Naive thymus-derived CD8-positive, alpha-beta T cell (primary cell): ENCODE measurements at places on chromosomes 11 and 22. TPM values are rescaled to one million over a fixed set of nuclear protein-coding genes. Genes with fewer than 3 reads are reported as not detected.

DNA sequence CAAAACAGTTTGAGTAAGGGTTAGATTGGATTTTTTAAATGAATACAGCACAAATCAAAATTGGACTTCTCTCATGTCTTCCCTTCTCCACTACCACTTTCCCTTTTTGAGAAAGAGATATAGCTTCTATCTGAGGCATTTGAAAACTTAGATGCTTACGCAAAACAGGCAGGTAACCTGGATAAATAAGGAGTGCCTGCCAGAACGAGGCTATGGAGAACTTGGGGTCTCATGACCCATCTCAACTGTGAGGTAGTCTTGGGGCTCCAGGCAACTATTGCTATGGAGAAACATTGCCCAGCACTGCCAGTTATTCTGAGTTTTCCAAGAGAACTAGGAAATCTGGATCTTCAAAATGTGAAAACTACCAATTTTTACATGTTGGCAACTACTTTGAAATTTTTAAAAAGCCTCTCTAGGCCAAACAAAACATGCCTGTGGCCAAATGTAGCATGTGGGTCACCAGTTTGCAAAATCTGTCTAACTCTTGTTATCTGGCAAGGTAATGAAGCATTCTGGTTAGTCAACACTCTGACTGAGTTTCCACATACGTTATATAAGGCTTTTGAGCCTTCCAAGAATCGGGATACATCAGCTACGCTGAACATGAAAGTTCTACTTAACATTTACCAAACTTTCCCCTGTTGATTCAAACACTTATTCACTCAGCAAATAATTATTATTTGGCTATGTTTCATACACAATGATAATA lies 752.7 kb downstream of the KCNA4 start:
- no peaks in the 10 kb centered on the region for H3K36me3 ChIP-seq
- no peaks in the 10 kb centered on the region for H3K4me1 ChIP-seq
- DNase-seq, result no peak
- no peak overlapping the region for H3K4me3 ChIP-seq

The CHRDL2 gene
- not detected for total RNA-seq

- H3K27me3 ChIP-seq, result no peaks in the 10 kb centered on the region
- no peak overlapping the region for H3K4me3 ChIP-seq
- no peak for DNase-seq
- no peaks in the 10 kb centered on the region for H3K36me3 ChIP-seq
Measured at GRCh38 chr11:56968524-56968923, 20.2 kb upstream of the OR5AK2 start.

DNA sequence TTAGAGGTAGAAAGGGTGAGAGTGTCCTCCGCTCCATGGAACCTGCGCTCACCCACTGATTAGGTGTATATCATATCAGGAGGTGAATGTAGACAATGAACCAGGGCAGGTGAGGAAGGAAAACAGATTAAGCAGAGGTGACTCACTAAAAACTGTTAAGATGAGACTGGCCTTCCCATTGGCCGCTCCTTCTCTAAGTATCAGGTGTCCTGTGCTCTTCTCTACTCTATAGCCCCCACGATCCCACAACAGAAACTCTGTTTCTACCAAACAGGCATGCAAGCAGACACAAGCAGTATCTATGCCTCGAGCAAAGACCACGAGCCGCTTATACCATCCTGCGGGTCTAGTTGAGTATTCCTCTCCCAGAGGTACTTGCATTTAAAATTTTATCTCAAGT lies 103.1 kb downstream of the SNX19 start:
- H3K36me3 ChIP-seq, result no peaks in the 10 kb centered on the region
- peaks cover 1% of the 10 kb centered on the region for H3K4me1 ChIP-seq
- no peak overlapping the region for H3K4me3 ChIP-seq
- DNase-seq, result no peak
- peaks cover 38% of the 10 kb centered on the region for H3K27me3 ChIP-seq
- no peak overlapping the region for H3K27ac ChIP-seq

GRCh38 chr22:30903876-30904460 lies 64.6 kb downstream of the MORC2 start:
- H3K27ac ChIP-seq, result no peak overlapping the region
- H3K4me3 ChIP-seq, result no peak overlapping the region
- H3K4me1 ChIP-seq, result peaks cover 8% of the 10 kb centered on the region
- no peaks in the 10 kb centered on the region for H3K27me3 ChIP-seq
- peaks cover 20% of the 10 kb centered on the region for H3K36me3 ChIP-seq

DNA sequence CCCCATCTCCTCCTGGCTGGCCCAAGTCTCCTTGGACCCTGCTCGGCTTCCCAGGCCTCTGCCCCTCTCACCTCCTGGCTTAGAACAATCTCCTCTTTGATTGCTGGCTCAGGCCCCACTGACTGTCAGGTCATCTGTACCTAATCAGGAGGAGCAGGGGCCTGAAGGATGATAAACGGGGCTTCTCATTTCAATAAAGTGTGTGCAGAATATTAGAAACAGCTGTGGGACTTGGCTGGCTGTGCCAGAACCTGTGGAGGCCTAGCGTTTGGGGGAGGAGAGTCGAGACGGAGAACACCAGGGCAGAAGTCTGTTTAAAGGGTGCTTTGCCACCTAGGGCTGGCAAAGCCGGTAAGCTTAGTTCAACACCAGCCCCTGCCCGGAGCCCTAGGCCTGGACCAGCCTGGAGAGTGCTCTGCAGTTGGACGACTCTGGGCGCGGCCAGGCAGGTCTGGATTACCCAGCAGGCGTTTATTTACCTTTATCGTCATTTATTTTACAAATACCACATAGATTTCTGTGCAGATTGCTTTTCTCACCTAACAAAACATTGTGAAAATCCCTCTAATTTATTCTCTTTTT lies 10.1 kb upstream of the VSIG10L2 start:
- peaks cover 17% of the 10 kb centered on the region for H3K4me1 ChIP-seq
- no peak overlapping the region for H3K27ac ChIP-seq
- DNase-seq, result no peak
- H3K36me3 ChIP-seq, result no peaks in the 10 kb centered on the region
- H3K27me3 ChIP-seq, result no peaks in the 10 kb centered on the region

The OR51B5 gene
- not detected for total RNA-seq

DNA sequence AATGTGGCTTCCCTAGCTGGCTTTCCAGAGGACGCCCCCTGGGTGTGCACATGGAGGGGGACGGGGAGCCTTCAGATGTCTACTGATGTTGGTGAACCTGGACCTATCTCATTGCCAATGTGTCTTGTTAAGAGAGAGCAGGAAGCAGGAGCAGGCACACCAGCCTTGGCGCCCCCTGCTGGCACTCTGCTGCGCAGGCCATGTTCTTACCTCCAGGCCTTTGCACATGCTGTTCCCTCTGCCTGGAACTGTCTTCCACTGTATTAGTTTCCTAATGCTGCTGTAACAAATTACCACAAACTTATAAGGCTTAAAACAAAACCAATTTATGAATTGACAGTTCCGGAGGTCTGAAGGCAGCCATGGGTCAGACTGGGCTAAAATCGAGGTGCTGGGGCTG lies 23.6 kb upstream of the MN1 start:
- H3K27me3 ChIP-seq, result no peaks in the 10 kb centered on the region
- no peaks in the 10 kb centered on the region for H3K36me3 ChIP-seq
- H3K4me3 ChIP-seq, result no peak overlapping the region

The C11orf97 gene
- total RNA-seq, result not detected

DNA sequence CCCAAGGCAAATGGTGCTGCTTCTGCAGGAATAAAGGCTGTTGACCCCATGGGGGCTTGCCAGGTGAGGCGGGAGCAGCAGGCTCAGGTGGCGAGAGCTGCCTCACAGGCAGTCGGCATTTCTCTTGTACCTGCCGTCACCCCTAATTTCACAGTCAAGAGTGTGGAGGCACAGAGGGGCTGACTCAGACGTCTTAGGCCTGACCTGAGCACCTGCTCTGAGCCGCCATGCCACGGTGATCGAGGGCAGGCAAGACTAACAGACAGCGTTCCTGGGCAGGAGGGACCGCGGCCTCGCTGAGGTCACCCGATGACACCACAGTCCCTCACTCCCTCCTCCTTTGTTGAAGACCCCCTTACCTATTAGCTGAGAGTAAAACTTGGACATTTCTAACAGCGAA lies 5.2 kb downstream of the ALG12 start:
- H3K36me3 ChIP-seq, result no peaks in the 10 kb centered on the region
- H3K4me3 ChIP-seq, result no peak overlapping the region
- no peak for DNase-seq
- peaks cover 19% of the 10 kb centered on the region for H3K4me1 ChIP-seq
- no peak overlapping the region for H3K27ac ChIP-seq
- H3K27me3 ChIP-seq, result no peaks in the 10 kb centered on the region

The NDUFS8 gene
- total RNA-seq, result 81.5 TPM

The TTC36 gene
- 0.69 TPM for total RNA-seq

GRCh38 chr11:96052921-96053651 lies 129.2 kb upstream of the MTMR2 start:
- no peaks in the 10 kb centered on the region for H3K27me3 ChIP-seq
- H3K4me3 ChIP-seq, result no peak overlapping the region
- DNase-seq, result no peak
- peaks cover 67% of the 10 kb centered on the region for H3K4me1 ChIP-seq
- peaks cover 4% of the 10 kb centered on the region for H3K36me3 ChIP-seq

DNA sequence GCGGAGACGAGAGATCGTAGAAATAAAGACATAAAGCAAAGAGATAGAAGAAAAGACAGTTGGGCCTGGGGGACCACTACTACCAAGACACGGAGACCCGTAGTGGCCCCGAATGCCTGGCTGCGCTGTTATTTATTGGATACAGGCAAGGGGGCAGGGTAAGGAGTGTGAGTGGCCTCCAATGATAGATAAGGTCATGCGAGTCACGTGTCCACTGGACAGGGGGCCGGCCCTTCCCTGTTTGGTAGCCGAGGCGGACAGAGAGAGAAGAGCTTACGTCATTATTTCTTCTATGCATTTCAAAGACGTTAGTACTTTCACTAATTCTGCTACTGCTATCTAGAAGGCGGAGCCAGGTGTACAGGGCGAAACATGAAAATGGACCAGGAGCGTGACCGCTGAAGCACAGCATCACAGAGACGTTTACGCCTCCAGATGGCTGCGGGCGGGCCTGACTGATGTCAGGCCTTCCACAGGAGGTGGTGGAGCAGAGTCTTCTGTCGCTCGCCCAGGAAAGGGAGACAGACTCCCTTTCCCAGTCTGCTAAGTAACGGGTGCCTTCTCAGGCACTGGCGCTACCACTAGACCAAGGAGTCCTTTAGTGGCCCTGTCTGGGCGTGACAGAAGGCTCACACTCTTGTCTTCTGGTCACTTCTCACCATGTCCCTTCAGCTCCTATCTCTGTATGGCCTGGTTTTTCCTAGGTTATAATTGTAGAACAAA lies 24.8 kb downstream of the PPP6R2 start:
- no peaks in the 10 kb centered on the region for H3K27me3 ChIP-seq
- no peak overlapping the region for H3K27ac ChIP-seq
- H3K36me3 ChIP-seq, result peaks cover 6% of the 10 kb centered on the region
- peaks cover 16% of the 10 kb centered on the region for H3K4me1 ChIP-seq

DNA sequence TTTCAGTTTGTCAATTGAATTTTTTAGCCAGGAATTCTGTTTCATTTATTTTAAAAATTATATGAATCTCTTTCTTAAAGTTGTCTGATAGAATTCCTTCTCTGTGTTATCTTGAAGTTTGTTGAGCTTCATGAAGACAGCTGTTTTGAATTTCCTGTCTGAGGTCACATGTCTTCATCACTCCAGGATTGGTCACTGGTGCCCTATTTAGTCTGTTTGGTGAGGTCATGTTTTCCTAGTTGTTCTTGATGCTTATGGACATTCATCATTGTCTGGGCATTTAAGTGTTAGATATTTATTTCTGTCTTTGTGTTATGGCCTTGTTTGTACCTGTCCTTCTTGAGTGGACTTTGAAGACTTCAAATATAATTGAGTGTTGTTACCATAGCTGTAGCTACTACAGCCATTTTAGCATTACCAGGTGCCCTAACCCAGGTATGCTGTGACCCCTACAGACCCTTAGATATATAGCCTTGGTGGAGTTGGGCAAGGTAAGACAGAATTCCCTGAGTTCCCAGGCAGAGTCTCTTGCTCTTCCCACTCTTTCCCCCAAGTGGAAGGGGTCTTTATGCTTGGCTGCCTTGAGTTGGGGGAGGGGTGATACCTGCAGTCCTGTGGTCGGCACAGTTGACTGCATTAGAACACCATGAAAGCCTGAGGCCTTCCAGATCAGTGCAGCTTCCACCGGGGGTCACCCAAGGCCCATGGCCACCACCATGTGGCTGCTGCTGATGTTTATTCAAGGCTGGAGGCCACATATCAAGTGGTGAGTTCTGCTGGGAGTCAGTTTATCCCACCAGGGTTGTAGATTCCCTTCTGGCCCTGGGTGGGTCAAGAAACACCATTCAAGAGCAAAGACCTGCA lies 229.6 kb downstream of the DYNC2H1 start:
- no peaks in the 10 kb centered on the region for H3K4me1 ChIP-seq
- no peak overlapping the region for H3K4me3 ChIP-seq
- peaks cover 6% of the 10 kb centered on the region for H3K36me3 ChIP-seq
- H3K27me3 ChIP-seq, result no peaks in the 10 kb centered on the region

DNA sequence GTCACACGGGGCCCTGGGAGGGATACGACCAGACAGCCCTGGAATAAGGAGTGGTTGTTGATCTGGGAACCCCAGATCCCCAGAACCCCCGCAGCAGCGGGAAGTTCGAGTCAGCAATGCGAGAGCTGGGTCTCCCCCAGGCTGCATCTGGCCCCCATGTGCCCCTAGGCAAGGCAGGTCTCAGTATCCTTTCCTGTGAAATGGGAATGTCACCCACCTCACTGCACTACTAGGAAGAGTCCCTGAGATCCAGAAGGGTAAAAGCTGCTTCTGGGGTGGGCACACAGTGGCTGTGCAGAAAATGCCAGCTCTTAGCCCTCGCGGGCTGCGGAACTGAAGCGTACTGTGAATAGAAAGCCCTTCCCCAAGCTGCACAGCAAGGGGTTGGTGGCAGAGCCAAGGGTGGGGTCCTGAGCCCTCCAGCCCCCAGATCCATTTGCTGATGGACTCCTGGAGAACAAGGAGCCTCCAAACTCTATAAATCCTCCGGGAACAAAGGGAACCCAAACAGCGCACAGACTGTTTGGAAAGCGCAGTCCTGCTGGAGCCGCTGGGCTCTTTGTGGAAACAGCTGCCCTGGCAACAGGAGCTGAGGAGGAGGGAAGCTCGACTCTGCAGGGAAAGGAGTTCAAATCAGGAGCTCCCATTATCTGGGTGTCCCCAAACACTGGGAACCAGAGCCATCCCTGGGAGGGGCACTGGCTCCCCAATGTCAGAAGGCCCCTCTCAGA lies 68.2 kb upstream of the SHISAL1 start:
- DNase-seq, result peak; percentile 19
- no peak overlapping the region for H3K27ac ChIP-seq
- H3K4me3 ChIP-seq, result no peak overlapping the region

GRCh38 chr22:39771486-39771885 lies 122.1 kb downstream of the ENTHD1 start:
- no peak overlapping the region for H3K4me3 ChIP-seq
- peaks cover 5% of the 10 kb centered on the region for H3K27me3 ChIP-seq
- no peak overlapping the region for H3K27ac ChIP-seq
- H3K36me3 ChIP-seq, result peaks cover 12% of the 10 kb centered on the region
- DNase-seq, result no peak
